ENCODE measurements at places on chromosomes 1 and 21. TPM values are rescaled to one million over a fixed set of nuclear protein-coding genes. Genes with fewer than 3 reads are reported as not detected.

The TMEM52 gene
- polyA plus RNA-seq: 0.42 TPM

The NOTCH2 gene
- polyA plus RNA-seq: 86.3 TPM

The FMO5 gene
- polyA plus RNA-seq: 2.0 TPM

The BTF3L4 gene
- 73.3 TPM for polyA plus RNA-seq

The SLC30A7 gene
- 37.4 TPM for polyA plus RNA-seq

The RPTN gene
- not detected for polyA plus RNA-seq

The SRGAP2B gene
- 24.8 TPM for polyA plus RNA-seq

The C1orf185 gene
- not detected for polyA plus RNA-seq

The HSPG2 gene
- polyA plus RNA-seq: 40.7 TPM

The NKAIN1 gene
- 0.07 TPM for polyA plus RNA-seq

The ABCG1 gene
- 0.12 TPM for polyA plus RNA-seq

The OXCT2 gene
- polyA plus RNA-seq: 0.62 TPM

The KRTAP19-5 gene
- polyA plus RNA-seq: not detected

The RNU11 gene
- polyA plus RNA-seq: not detected

The SLAMF1 gene
- not detected for polyA plus RNA-seq

DNA sequence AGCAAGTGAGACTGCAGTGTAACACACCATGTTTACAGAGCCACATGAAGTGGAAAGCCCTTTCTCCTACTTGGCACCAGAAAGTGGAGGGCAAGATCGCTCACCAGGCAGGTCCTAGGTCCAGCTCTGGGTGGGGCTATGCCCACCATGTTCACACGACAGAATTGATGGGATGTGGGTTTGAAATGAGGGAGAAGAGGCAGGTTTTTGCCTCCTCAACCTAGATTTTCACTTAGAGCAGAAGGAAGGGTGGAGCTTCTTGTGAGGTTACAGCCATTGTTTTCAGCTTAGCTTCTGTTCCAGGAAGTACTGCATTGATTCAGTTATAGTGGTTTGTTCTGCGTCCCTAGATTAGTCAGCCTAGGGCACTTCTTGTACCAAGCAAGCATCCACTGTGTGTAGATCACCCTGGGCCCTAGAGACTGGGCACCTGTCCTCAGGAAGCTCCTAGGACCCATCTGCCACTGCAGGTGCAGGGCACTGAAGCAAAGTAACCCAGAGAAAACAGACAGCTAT is 2.3 kb downstream of the CD53 start:
- H3K27me3 ChIP-seq: no peaks in the 10 kb centered on the region
- no peak overlapping the region for H3K27ac ChIP-seq
- no peak for DNase-seq

DNA sequence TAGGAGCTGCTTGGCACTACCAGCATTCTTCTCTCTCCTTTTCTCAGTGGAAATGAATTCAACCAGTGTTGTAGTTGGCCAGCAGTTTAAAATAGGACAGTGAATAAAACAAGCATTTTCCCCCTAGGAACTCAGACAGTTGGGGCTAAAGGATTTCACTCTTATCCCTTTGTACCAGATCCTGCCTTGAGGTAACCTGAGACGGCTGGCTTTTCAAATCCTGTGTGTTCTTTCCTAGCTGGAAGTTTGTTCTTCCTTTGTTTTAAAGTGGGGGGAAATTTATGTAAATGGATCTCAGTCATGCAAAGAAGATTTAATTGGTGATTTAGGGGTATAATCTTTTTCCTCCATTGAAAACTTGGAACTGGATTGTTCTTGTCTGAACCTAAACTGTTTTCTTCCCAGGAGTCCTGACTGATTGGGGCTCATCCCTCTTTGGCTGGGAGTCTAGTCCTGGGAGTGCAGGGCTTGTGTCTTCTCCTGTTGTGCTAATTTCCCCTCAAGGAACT is 23.3 kb downstream of the ZP4 start:
- no peaks in the 10 kb centered on the region for H3K36me3 ChIP-seq
- H3K27ac ChIP-seq: no peak overlapping the region
- no peaks in the 10 kb centered on the region for H3K4me1 ChIP-seq
- no peak for DNase-seq
- no peaks in the 10 kb centered on the region for H3K27me3 ChIP-seq

DNA sequence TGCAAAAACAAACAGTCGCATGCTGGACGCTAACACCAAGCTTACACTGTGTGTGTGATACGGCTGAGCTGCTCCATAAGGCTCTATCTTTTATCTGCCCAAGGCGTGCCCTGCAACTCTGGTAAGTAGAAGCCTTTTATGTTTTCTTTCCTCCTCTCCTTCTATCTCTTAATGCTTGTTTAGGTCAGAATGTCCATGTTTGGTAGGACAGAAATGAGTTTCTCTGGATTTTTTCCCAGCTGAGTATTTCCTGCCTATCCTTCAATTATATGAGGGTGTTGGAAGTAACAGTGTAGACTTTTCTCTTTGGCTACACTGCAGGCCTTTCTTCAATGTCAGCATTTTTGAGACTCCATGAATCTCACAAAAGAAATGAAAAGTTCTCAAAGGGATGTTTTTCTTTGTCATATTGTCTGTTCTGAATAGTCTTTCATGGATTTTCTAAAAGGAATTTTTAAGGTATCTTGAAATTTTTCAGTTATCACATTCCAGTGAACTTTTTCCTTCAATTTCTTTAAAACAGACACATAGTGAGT is 124.2 kb downstream of the MACF1 start:
- no peaks in the 10 kb centered on the region for H3K27me3 ChIP-seq
- H3K36me3 ChIP-seq: peaks cover 19% of the 10 kb centered on the region
- no peak for DNase-seq
- no peak overlapping the region for H3K4me3 ChIP-seq
- H3K27ac ChIP-seq: no peak overlapping the region

DNA sequence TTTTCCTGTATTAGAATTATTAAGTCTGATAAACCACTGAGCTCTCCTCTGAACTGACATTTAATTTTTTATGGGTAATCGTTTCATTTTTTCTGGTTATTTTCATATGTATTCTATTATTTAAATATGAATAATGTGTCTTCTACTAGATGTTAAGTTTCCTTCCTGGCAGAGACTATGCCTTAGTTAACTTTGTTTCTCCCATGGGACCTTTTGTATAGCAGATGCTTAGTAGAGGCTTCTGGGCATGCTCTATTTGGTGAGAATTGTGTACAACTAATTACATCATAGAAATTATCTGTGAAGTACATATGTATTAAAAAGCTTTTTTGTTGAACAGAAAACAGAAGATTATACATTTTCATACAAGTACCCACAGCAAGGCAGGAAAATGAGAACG is 23.4 kb downstream of the CTBS start:
- H3K4me1 ChIP-seq: no peaks in the 10 kb centered on the region
- no peak overlapping the region for H3K4me3 ChIP-seq
- no peak for DNase-seq
- H3K36me3 ChIP-seq: no peaks in the 10 kb centered on the region
- H3K27me3 ChIP-seq: no peaks in the 10 kb centered on the region

- DNase-seq: no peak
- H3K36me3 ChIP-seq: no peaks in the 10 kb centered on the region
- H3K4me1 ChIP-seq: no peaks in the 10 kb centered on the region
- no peak overlapping the region for H3K27ac ChIP-seq
- no peak overlapping the region for H3K4me3 ChIP-seq
Measured at GRCh38 chr1:163265547-163265946, 56.2 kb upstream of the NUF2 start.

GRCh38 chr1:39094685-39095084 is 68.5 kb downstream of the NDUFS5 start:
- no peak overlapping the region for H3K27ac ChIP-seq
- H3K36me3 ChIP-seq: no peaks in the 10 kb centered on the region
- H3K4me3 ChIP-seq: no peak overlapping the region

DNA sequence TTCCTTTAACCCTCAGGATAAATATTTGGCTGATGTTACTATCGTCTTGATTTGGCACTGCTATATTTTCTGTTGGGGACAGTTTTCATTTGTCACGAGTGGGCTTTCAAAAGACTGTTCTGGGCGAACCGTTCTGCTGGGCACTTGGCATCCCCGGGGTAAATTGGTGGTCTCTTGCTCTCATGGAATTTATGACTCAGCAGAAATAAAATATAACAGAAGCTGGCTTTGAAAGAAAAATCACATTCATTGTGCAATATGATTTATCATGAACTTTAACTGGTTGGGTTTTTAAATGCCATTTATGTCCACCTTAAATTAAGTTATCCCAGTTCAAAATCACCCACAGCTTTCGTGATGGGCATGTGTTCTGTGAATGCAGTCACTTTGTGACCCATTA is 147.3 kb downstream of the KAZN start:
- no peaks in the 10 kb centered on the region for H3K36me3 ChIP-seq
- no peak for DNase-seq
- H3K27me3 ChIP-seq: no peaks in the 10 kb centered on the region
- H3K4me1 ChIP-seq: peaks cover 12% of the 10 kb centered on the region
- no peak overlapping the region for H3K27ac ChIP-seq

DNA sequence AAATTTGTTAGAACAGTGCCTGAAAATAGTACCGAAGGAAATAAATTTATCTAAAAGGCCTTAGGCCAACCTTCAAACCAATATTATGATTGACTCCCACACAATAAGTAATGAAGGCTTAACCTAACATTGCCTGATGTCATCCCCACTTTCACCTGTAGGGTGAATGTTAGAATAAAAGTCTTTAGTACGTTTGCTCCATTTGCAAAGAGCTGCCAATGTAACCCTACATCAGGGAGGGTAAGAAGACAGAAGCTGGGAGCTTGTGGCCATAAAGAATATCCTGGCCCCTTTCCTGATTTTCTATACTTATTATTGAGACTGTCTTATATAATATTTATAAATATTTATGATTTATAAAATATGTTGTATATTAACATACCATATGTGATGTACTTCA is 661.8 kb upstream of the CXADR start:
- no peak for DNase-seq
- no peaks in the 10 kb centered on the region for H3K27me3 ChIP-seq
- no peak overlapping the region for H3K4me3 ChIP-seq
- no peaks in the 10 kb centered on the region for H3K36me3 ChIP-seq
- H3K27ac ChIP-seq: no peak overlapping the region

GRCh38 chr1:15952317-15953258 is 23.3 kb downstream of the ZBTB17 start:
- H3K27me3 ChIP-seq: no peaks in the 10 kb centered on the region
- no peak overlapping the region for H3K4me3 ChIP-seq
- DNase-seq: peak; percentile 87
- H3K4me1 ChIP-seq: peaks cover 64% of the 10 kb centered on the region
- peaks cover 3% of the 10 kb centered on the region for H3K36me3 ChIP-seq
- peak overlapping the region; percentile 99 for H3K27ac ChIP-seq

GRCh38 chr1:54403808-54404261 is 2.4 kb downstream of the SSBP3 start:
- no peak overlapping the region for H3K27ac ChIP-seq
- no peaks in the 10 kb centered on the region for H3K27me3 ChIP-seq
- peaks cover 6% of the 10 kb centered on the region for H3K36me3 ChIP-seq
- peak overlapping the region; percentile 45 for H3K4me3 ChIP-seq

DNA sequence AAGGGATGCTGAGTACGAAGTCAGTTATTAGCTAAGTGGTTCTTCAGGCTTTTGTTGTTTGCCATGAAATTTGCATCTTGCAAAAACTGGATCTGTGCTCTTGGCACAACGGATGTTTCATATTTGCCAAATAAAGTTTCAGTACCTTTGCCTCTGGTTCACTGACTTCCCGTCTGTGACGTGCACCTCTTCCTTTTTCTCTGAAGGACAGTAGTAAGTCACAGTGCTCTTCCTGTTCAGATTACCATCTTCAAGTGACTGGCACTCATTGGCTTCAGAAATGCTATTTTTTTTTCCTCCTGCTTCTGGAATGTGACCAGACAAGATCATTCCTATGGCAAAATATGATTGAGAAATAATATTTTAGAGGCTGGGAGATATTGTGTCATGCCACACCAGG is 75.9 kb upstream of the GREM2 start:
- peaks cover 5% of the 10 kb centered on the region for H3K4me1 ChIP-seq
- no peaks in the 10 kb centered on the region for H3K36me3 ChIP-seq
- no peaks in the 10 kb centered on the region for H3K27me3 ChIP-seq
- no peak for DNase-seq

GRCh38 chr21:46226920-46227599 is 1.5 kb downstream of the LSS start:
- peak overlapping the region; percentile 62 for H3K27ac ChIP-seq
- H3K36me3 ChIP-seq: peaks cover 10% of the 10 kb centered on the region
- peak; percentile 27 for DNase-seq
- no peaks in the 10 kb centered on the region for H3K27me3 ChIP-seq

DNA sequence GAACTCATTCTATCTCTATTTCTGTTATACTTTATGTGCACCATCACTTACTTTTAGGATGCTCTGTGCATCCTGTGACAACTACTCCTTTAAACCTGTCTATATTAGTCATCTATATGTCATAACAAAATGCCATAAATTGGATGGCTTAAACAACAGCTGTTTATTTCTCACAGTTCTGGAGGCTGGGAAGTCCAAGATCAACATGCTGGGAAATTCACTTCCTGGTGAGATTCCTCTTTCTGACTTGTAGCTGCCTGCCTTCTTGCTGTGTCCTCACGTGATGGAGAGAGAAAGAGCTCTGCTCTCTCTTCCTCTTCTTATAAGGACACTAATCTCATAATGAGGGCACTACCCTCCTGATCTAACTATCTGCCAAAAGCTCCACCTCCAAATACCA is 62.3 kb upstream of the RCOR3 start:
- DNase-seq: no peak
- H3K27ac ChIP-seq: no peak overlapping the region
- H3K36me3 ChIP-seq: no peaks in the 10 kb centered on the region
- no peak overlapping the region for H3K4me3 ChIP-seq
- no peaks in the 10 kb centered on the region for H3K4me1 ChIP-seq

DNA sequence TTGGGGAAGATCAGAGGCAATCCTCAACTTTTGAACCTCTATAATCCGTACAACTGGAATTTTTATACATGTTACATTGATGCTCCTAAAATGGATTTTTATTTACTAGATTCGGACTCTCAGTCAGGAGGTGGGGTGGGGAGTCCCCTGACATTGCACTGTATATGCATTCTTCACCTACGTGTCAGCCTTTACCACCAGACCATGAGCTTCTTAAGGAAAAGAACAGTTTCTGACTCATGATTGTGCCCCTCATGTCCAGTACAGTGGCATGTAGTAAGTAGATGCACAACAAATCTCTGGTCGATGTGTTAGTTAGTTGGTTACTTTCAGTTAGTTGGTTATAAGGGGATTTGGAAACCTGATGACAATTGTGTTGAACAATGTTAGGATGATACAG is 15.4 kb downstream of the LPAR3 start:
- H3K27me3 ChIP-seq: no peaks in the 10 kb centered on the region
- no peak overlapping the region for H3K4me3 ChIP-seq
- no peaks in the 10 kb centered on the region for H3K36me3 ChIP-seq
- DNase-seq: peak; percentile 48
- H3K4me1 ChIP-seq: no peaks in the 10 kb centered on the region

GRCh38 chr1:29197590-29197924 is 15.9 kb upstream of the SRSF4 start:
- peaks cover 13% of the 10 kb centered on the region for H3K36me3 ChIP-seq
- no peaks in the 10 kb centered on the region for H3K27me3 ChIP-seq
- H3K4me3 ChIP-seq: no peak overlapping the region

Measured in fibroblast of lung (primary cell).